ENCODE measurements at places on chromosomes 16 and 17.

DNA sequence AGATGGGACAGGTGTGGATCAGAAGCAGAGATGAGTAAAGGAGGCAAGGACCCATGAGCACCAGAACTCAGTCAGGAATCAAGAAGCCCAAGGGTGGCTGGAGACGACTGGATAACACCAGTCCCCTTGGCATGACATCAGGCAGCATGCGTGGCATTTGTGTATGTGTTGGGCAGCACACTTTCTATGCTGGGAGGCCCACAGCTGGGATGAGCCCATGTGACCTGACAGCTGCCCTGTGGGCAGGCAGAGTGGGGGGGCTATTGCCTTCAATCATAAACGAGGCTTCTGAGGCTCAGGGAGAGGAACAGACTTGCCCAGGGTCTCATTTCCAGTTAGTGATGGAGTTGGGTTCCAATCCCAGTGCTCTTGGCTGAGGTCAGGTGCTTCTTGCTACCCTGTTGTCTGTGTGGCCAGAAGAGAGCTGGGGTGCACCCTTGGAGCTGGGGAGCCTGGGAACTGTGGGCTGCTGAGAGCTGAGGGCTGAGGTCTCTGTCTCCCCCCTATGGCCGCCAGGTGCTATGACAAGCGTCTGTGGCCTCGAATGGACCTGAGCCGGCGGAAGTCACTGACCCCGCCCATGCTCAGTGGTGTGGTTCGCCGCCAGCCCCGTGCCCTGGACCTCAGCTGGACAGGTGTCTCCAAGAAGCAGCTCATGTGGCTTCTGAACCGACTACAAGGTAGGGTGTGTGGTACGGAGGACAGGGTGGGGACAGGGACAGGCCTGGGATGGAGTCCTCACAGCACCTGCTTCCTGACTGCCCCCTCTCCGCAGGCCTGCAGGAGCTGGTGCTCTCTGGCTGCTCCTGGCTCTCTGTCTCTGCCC is 7.1 kb upstream of the ORAI3 start:
- DNase-seq, result peak; percentile 93

DNA sequence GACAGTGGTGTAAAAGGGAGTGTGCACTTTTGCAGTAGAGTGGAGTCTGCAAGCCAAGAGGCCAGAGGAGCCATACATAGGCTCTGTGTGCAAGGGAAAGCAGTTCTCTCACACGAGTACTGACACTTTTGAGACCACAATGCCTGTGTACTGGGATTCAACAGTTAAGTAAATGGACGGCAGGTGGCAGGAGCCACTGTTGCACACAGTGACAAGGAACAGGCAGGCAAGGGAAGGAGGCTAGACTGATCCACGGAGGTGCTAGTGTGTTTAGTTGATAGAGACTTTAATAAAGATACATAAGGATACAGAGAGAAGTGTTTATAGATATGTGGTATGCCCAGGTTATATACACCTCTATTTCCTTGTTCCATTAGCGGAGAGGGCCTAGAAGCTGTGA is 67.0 kb downstream of the MPRIP start:
- DNase-seq, result no peak

- DNase-seq, result no peak
Measured at GRCh38 chr16:51924744-51925143, 622.2 kb downstream of the TOX3 start.

GRCh38 chr17:82874011-82874835 is 34.4 kb upstream of the ZNF750 start:
- DNase-seq, result no peak

GRCh38 chr17:5344914-5345313 is 62.8 kb downstream of the RABEP1 start:
- DNase-seq, result no peak

DNA sequence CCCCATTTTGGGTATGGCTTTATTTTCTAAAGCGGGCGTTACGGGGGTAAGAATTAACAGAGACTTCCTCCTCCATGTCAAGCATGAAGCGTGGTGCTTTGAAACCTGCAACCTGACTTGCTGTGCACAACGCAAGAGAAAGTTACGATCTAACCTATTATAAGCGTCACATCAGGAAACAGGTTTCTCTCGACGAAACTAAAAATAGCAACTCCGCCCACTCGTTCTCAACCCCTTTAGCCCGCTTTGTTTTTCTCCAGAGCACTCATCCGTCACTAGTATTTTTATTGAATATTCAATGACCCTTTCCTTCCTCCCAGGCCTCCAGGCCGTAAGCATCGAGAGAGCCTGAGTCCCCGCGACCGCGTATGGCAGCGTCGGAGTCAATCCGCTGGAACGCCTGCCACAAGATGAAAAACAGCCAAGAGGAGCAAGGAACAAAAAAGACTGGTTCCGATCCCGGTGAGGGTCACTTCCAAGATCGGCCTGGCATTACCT is 555 bp downstream of the NUP88 start:
- DNase-seq, result peak; percentile 20

DNA sequence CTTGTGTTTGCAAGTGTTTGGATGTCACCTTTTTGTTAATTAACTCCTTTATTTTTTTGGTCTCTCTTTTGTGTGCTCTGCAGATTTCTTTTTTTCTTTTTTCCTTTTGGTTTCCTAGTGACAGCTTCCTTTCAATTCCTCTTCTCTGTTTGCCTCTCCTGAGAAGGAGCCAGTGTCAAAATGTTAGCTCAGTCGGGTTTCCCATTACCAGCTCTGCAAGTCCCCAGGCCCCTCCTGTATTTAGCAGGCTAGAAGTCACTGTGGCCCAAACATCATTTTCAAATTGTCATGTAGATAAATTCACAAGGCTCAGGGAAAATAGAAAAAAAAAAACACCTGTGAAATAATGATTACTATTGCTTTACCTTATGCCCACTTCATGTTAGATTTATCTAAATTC is 1621.6 kb downstream of the CDH8 start:
- peak; percentile 19 for DNase-seq

Data from H7 (cell line).